ENCODE measurements at places on chromosomes 2 and 18.
A peak's percentile ranks its signal among the peaks of the same experiment; 100 is the strongest.

GRCh38 chr2:54915101-54915500 is 135.2 kb downstream of the RTN4 start:
- no peak for DNase-seq

- no peak for DNase-seq
Observed at GRCh38 chr2:230674966-230675672, 37.5 kb upstream of the CAB39 start.

DNA sequence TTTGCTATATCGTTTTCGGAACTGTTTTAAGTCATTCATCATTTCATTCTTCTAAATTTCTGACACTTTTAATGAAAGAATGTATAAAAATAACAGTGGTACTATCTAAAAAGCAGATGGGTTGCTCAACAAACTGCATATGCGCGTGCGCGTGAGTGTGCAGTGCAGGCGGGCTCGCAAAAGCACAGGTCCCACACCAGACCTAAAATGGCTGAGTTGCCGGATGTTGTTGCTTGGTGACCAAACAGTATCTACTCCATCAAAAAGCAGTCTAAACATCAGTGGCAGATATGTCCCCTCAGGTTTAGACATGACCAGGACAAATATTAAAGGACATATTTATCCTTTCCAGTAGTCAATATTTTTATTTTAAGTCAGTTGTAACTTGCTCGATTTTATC is 5.1 kb downstream of the NOL4 start:
- DNase-seq: no peak

- DNase-seq: no peak
Observed at GRCh38 chr2:233219848-233220247, 31.6 kb upstream of the ATG16L1 start.

DNA sequence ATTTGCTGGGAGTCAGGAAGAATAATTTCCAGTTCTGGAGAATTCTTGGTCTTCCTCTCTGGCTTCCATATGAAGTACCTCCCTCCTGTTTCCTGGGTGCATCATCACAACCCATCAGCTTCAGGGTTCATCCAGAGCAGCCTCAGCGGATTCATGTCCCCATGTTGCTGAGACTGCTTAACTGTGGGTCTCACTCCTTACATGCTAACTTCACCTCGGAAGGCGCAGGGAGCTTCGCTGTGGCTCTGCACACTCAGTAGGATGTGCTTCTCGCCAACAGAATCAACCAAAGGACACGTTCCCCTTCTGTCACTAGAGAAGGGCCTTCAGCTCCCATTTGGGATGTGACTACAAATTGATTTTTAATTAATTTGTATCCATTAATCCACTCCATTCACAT is 24.2 kb downstream of the FBLN7 start:
- DNase-seq: no peak

DNA sequence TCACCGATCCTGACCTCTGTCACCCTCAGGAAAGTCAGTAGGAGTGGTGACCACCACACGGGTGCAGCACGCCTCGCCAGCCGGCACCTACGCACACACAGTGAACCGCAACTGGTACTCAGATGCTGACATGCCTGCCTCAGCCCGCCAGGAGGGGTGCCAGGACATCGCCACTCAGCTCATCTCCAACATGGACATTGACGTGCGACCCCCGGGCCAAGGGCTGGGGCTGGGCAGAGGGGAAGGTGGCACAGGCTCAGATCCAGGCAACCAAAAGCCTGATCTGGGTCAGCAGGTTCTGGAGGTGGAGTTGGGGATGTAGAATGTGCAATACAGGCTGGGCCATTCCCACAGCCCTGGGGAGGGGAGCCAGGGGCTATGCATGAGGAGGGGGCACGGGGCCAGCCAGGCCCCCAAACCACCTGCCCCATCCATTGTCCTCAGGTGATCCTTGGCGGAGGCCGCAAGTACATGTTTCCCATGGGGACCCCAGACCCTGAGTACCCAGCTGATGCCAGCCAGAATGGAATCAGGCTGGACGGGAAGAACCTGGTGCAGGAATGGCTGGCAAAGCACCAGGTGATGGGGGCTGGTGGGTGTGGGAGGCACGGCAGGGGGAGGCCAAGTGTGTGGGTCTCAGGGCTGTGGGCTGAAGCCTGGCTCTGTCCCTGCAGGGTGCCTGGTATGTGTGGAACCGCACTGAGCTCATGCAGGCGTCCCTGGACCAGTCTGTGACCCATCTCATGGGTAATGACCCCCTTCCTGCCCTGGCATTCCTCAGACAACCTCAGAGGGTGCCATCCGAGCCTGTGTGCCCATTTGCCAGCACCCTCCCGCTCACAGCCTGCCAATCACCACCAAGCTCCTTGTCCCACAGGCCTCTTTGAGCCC is 1.4 kb downstream of the ALPI start:
- DNase-seq: no peak

GRCh38 chr18:78244779-78245178 is 734.8 kb upstream of the SALL3 start:
- no peak for DNase-seq

DNA sequence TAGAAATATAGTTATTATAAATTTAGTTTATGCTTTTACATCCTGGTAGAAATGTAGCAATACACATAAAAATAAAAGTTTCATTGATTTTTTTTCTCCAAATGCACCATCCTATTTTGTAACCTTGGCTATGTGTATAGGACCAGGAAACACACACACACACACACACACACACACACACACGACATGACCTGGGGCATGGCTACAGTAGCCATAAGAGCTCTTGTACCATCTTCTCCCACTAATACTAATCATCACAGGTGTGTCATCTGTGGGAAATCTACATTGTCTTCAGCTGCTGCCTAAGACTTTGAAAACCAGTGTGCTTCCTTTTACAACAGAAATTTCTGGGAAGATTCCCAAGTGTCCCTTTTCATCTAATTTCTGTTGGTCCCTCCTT is 144.3 kb downstream of the MCFD2 start:
- DNase-seq: no peak

- DNase-seq: no peak
Observed at GRCh38 chr2:52886556-52886955, 881.0 kb upstream of the CHAC2 start.

- DNase-seq: no peak
Observed at GRCh38 chr2:102910724-102911123, 148.9 kb downstream of the TMEM182 start.

DNA sequence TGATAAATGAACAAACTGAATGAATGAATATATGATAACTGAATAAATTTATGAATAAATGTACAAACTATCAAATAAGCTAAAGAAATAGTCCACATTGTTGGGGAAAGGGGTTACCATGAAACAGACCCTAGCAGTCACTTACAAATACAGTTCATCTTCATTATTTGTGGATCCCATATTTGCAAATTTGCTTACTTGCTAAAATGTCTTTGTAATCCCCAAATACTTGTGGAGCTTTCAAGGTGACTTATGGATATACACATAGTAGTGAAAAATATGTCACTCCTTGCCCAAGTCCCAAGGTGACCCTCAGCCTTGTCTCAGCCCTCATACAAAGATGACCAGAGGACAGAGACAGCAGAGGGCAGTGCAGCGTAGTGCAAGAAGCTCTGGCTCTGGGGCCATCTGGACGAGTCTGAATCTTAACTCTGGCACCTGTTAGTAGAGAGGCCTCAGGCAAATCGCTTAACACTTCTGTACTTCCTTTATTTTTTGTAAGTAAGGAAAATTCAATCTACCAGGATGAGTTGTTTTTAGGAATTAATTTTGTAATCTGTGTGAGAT is 3.1 kb downstream of the PAIP2B start:
- peak; percentile 60 for DNase-seq

- peak; percentile 15 for DNase-seq
Observed at GRCh38 chr18:57150828-57151227, 3.9 kb downstream of the BOD1L2 start.

GRCh38 chr18:74155276-74155675 is 7.0 kb downstream of the TIMM21 start:
- no peak for DNase-seq

DNA sequence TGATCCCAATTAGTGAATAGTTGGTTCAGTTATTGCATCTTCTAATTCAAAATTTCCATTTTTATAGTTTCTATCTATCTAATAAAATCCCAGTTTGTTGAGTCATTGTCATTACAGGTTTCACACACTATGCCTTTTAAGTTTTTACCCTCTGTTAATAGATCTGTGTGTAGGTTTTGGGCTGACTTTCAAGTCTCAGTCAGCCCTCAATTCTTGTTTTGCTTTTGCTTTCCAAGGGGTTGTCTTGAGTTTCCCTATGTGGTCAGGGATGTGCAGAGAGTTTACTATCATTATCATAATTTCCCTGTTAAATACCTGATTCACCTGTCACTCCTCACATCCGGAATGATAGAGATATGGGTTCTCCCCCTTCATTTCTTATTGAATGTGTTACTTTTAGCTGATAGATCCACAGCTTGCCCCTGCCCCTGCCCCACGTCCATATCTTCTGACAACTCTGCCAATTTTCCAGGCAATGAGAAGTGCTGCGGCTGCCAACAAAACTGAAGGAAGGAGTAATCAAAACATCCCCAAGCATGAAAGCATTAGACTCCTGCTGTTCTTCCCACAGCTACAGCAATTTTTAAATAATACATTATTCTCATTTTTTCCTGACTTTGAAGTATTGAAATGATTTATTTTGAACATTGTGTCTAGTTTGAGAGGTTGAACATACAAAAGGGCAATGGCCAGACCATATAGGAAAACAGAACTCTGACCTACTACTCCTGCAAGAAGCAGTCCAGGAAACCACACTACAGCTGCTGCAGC is 1064.8 kb downstream of the SUCLG1 start:
- no peak for DNase-seq

DNA sequence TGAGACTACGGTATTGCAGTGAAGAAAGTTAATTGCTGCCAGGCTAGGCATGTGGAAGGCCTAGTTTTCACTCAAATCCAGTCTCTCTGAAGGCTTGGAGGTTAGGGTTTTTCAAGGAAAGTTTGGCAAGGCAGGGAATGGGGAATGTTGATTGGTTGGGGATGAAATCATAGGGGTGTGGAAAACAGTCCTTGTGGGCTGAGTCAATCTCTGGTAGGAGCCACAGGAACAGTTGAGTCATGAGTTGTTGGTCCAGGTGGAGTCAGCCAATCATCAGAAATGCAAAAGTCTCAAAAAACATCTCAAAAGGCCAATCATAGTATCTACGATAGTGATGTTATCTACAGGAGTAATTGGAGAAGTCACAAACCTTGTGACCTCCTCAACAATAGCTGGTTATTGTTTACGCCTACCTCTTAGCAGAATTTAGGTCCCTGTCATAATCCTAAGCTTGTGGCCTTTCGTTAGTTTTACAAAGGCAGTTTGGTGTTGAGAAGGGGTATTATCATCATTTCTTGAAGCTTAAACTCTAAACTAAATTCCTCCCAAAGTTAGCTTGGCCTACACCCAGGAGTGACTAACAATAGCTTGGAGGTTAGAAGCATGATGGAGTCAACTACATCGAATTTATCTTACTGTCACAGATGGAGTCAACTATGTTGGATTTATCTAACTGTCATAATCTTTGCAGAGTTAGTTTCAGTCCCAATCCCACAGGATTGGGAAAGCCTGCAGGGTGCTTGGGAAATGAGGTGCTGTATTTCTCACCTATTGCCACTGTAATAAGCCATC is 33.7 kb upstream of the APCDD1 start:
- no peak for DNase-seq

DNA sequence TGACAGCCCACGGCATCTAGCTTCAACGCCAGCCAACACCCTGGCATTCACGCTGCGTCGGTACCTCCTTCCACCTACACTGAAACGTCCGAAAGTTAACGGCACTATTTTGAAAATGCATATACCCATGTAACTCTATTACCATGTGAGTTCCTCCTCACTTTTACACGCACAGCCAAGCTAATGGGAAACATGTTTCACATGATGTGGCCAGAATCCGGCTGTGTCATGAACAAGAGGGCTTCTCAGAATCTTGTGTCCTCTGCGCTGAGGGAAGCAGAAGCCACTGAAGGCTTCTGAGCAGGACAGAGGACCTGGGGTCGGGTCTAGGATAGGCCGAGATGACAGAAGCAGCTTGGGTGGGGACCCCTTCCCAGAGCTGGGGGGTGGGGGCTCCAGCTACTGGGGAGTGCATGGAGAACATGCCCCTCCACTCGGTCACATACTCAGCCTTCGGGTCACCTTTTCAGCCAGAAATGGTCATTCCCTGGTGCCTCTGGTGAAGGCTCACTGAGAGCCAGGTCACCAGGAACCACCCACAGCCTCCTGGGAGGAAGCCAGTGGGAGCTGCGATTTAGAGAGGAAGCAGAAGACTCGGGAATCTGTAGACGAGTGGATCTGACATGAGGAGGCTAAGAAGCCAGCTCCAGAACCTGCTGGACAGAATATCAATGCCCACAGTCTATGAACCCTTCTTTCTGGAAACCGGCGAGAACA is 41.5 kb downstream of the HDAC4 start:
- DNase-seq: no peak

DNA sequence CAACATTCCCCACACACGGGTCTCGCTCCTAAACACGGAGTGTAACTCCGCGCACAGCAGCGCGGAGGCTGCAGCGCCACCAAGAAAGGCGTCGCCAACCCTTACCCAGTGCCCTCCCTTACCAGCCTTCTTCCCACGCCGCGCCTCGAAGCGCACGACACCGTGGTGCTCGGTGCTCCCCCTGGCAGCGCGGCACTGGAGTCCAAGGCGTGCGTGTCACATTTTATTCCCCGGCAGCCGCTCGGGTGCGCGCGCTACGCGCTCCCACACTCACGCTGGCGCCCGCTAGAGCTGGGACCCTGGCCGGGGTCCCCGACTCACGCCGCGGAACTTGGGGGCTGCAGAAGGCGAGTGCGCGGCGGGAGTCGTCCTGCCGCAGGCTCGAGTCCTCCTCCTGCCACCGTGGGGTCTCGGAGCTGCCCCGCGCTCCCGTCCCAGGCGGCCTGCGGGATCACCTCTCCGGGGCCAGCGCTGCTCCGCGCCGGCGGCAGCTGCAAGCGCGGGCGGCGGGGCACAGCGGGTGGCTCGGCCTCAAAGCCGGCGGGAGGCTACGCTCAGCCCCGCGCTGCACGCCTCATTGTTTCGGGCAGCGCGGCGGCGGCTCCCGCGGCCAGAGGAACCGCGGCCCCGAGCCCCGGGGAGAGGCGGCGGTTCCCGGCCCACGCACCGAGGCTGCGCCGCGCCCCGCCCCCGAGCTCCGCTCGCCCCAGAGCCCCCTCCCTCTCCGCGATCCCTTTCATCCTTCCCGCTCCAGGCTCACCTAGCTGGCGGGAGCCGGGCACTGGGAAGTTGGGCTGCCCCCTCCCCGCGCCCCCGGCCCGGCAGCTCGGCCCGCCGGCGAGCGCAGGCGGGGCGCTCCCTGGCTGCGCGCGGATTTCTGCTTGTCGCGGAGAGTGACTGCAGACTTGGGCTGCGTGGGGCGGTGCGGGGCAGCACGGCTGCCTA is at the start of gene ST6GAL2:
Gene ST6GAL2 (minus strand): TSS at position 197 of the 945 bp plus-strand sequence. CDS start 42,190 bp downstream, outside the sequence.
- no peak for DNase-seq

- DNase-seq: peak; percentile 64
Observed at GRCh38 chr2:100427627-100428258, 10.3 kb upstream of the CHST10 start.

- no peak for DNase-seq
Observed at GRCh38 chr18:12744103-12744502, 41.3 kb downstream of the PSMG2 start.

- no peak for DNase-seq
Observed at GRCh38 chr2:150495001-150495400, 7.5 kb upstream of the RND3 start.
